ENCODE measurements at places on chromosomes 12 and 14. TPM values are rescaled to one million over a fixed set of nuclear protein-coding genes. Genes with fewer than 3 reads are reported as not detected.

Gene TGM1
- polyA plus RNA-seq, result 1.5 TPM

DNA sequence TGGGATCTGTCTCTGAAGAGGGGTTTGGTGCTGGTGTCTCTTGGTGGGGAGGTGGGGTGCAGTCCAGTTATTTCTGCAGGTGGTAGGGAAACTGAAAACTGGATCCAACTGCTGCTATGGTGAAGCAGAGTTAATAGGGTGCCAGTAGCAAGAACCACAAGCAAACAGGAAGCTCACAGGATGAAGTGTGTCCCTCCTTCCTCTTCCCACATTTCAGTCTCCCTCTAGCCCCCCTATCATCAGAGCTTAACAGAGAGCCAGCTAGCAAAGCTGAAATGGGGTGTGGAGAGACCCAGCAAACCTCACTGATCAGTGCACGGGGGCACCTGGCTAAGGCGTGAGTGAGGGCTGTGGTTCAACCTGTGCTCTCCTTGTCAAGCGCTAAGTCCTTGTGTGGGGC, 69.1 kb upstream of the C12orf71 start:
- no peak for DNase-seq

- DNase-seq, result no peak
Measured at GRCh38 chr12:78531831-78532458, 332.6 kb upstream of the SYT1 start.

- DNase-seq, result no peak
Measured at GRCh38 chr12:87982208-87982607, 47.0 kb downstream of the C12orf50 start.

GRCh38 chr14:103172921-103173320, 49.7 kb downstream of the TNFAIP2 start:
- DNase-seq, result no peak
